Activated naive CD8-positive, alpha-beta T cell treated with anti-CD3 and anti-CD28 coated beads for 36 hours (primary cell): ENCODE measurements at places on chromosomes 6 and 20. TPM values are rescaled to one million over a fixed set of nuclear protein-coding genes. Genes with fewer than 3 reads are reported as not detected.

Gene TP53TG5
- 0.40 TPM for total RNA-seq

Gene GMPR
- total RNA-seq = 2.6 TPM

Gene OR2J3
- not detected for total RNA-seq

Gene RGS17
- not detected for total RNA-seq

Gene TBP
- total RNA-seq = 28.0 TPM

Gene MUC21
- total RNA-seq = not detected

Gene TMEM244
- total RNA-seq = not detected

Gene RAET1G
- not detected for total RNA-seq

Gene RAET1E
- not detected for total RNA-seq

Gene LINC00237
- not detected for total RNA-seq

Gene SLC17A1
- not detected for total RNA-seq

Gene TGM3
- total RNA-seq = not detected

Gene NANP
- total RNA-seq = 10.9 TPM

Gene OPN5
- not detected for total RNA-seq

Gene BPI
- not detected for total RNA-seq

Gene HLA-DOA
- total RNA-seq = 9.8 TPM
